ENCODE measurements at places on chromosomes 3 and 15. TPM values are rescaled to one million over a fixed set of nuclear protein-coding genes. Genes with fewer than 3 reads are reported as not detected.

The C3orf85 gene
- not detected for polyA plus RNA-seq

The CHRM5 gene
- 0.15 TPM for polyA plus RNA-seq

The SAMD7 gene
- not detected for polyA plus RNA-seq

The SLCO3A1 gene
- polyA plus RNA-seq: 24.3 TPM

The CCDC66 gene
- polyA plus RNA-seq: 20.9 TPM

The CFAP44 gene
- polyA plus RNA-seq: 0.29 TPM

DNA sequence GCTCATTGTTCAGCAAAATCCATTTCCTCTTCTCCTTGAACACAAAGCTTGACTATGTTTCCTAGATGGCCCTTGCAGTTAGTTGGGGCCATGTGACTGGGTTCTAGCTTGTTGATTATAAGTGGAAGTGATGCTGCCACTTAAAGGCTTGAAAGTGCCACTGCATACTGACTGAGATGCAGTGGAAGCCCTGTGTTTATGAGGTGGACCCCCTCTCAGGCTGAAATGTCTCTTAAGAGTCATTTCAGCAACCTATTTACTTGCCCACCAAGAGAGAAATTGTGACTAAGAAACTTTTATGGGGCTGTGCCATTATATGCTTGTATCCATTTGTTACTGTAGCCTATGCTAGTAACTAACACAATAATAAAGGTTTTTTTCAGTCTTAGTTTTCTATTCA is 8.4 kb upstream of the ANP32A start:
- DNase-seq: no peak

DNA sequence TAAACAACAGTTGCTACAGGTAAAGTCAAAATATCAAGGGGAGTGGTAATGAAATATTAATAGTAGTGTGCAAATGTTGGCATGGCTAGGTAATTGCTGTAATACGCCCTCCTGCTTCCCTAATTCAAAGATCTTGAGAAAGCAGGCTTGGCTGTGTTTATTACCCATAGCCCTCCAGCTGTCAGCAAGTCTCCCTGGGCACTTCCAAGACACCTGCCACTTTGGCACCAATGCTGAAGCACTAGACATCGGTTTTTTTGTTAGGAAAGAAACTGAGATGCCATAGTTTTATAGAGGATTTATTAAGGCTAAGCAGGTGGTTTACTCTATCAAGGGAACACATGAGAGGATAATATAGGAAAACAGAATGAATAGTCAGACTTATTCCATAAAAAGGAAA is 64.4 kb downstream of the P2RY1 start:
- DNase-seq: no peak

GRCh38 chr3:4835616-4836043 is 143.6 kb upstream of the BHLHE40 start:
- DNase-seq: no peak

GRCh38 chr15:71336671-71337070 is 221.4 kb downstream of the THSD4 start:
- no peak for DNase-seq

GRCh38 chr3:11084098-11084497 is 70.2 kb upstream of the HRH1 start:
- no peak for DNase-seq

DNA sequence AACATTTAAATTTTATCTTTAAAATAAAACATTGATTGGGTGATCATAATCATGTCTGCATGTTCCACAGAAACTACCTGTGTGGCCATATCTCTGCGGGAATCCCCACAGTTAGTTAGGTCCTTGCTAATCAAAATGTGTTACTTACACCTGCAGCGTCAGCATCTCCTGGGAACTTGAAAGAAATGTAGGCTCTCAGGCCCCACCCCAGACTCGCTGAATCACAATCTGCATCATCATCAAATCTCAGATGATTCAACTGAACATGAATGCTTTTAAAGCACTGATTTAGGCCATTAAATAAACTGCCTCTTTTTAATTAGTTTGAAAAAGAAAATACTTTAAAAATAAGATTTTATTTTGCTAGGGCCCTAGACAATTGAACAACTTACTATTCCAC is 577.8 kb downstream of the PYDC2 start:
- no peak for DNase-seq

GRCh38 chr15:62848632-62849050 is 193.9 kb upstream of the TPM1 start:
- DNase-seq: no peak

DNA sequence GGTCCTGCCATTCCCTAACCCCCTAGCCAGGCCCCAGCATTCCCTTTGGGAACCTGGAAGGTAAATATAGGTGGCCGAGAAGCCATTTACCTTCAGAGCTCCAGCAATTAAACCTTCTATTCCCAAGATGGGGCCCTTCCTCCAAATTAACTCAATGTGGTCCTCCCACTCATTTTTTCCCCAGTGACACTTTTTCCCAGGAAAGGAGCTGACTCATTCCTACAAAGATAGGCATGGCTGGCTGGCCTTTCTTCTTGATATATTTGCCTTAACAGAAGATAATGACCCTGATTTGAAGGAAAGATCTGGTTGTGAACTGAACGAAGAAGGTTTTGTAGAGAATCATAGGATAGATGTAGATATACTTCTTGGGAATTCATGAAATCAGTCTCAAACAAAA is 279.0 kb upstream of the VEPH1 start:
- DNase-seq: no peak

GRCh38 chr3:153293265-153293664 is 131.2 kb downstream of the RAP2B start:
- DNase-seq: no peak

Measured in naive thymus-derived CD4-positive, alpha-beta T cell (primary cell).